ENCODE measurements at places on chromosomes 11 and 22. TPM values are rescaled to one million over a fixed set of nuclear protein-coding genes. Genes with fewer than 3 reads are reported as not detected.

Gene LBHD1
- 4.2 TPM for total RNA-seq

Gene MOGAT2
- total RNA-seq, result not detected

Gene MS4A6E
- not detected for total RNA-seq

Gene MAPK12
- 28.0 TPM for total RNA-seq

DNA sequence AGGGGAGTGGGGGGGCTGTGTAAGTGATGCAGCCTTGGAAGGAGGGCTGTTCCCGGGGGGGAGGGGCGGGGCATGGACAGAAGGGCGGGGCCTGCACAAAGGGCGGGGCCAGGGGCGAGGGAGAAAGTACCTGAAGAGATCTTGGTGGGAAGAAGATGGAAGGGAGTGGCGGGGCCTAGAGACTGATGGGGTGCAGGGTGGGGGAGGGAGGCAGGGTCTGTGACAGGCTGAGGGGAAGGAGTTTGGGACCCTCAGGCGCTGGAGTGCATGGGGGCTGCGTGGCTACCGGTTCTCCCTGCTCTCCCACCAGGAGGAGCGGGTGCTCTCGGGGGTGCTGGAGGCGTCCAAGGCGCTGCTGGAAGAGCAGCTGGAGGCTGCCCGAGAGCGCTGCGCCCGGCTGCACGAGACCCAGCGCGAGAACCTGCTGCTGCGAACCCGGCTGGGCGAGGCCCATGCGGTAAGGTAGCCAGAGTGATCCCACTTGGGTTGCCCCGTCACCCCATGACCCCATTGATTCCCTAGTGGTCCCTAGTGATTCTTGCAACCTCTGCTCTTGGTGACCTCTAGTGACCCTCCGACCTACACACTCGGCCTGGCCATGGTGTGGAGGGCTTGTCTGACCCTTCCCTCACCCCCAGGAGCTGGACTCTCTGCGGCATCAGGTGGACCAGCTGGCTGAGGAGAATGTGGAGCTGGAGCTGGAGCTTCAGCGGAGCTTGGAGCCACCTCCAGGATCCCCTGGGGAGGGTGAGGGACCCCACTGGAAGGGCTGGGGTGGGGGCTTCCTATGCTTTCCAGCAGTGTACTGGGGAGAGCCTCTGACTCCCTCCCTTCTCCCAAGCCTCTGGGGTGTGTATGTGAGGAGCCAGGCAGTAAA is 3.1 kb downstream of the CCDC88B start:
- DNase-seq, result no peak

Measured in fibroblast of the aortic adventitia (primary cell).